IPS DF 6.9 (cell line): ENCODE measurements at places on chromosomes 12 and 14.
A peak's percentile ranks its signal among the peaks of the same experiment; 100 is the strongest.

- no peak for DNase-seq
Measured at GRCh38 chr12:132285991-132286681, 43.3 kb downstream of the GALNT9 start.

- DNase-seq, result no peak
Measured at GRCh38 chr12:82554529-82554928, 132.2 kb upstream of the TMTC2 start.

GRCh38 chr12:45166056-45166455 lies 49.8 kb upstream of the ANO6 start:
- DNase-seq, result no peak

- DNase-seq, result no peak
Measured at GRCh38 chr12:94150240-94151121, 2.1 kb downstream of the PLXNC1 start.

- no peak for DNase-seq
Measured at GRCh38 chr12:102776041-102776440, 141.0 kb downstream of the PAH start.

DNA sequence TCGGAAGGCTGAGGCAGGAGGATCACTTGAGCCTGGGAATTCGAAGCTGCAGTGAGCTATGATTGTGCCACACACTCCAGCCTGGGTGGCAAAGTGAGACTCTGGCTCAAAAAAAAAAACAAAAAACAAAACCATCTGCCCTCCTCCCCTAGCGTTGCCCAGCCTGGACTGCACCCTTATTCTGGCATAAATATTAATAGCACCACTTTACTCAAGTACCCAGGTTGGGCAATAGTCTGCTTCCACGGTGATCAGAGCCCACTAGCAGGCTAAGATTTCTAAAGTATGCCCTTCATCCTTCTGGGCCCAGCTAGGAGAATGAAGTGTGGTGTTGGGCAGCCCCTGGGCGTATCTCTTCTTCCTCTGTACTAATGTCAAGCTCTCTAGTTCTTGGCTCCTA lies 33.3 kb downstream of the KCTD10 start:
- no peak for DNase-seq

DNA sequence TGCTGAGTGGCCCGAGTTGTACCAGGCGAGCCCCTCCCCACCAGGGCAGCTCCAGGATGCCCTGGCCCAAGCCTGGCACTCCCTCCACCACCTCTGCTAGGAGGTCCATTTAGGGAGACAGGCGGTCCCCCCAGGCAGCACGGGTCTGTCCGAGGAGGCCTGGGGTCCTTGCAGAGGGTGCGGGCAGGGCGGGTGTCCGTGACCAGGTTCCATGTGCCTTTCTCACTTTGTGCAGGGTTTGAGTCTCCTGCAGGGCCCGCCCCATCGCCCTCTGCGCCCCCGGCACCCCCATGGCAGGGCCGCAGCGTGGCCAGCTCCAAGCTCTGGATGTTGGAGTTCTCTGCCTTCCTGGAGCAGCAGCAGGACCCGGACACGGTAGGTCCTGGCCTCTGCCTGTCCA lies 56.8 kb upstream of the TSPAN9 start:
- no peak for DNase-seq

DNA sequence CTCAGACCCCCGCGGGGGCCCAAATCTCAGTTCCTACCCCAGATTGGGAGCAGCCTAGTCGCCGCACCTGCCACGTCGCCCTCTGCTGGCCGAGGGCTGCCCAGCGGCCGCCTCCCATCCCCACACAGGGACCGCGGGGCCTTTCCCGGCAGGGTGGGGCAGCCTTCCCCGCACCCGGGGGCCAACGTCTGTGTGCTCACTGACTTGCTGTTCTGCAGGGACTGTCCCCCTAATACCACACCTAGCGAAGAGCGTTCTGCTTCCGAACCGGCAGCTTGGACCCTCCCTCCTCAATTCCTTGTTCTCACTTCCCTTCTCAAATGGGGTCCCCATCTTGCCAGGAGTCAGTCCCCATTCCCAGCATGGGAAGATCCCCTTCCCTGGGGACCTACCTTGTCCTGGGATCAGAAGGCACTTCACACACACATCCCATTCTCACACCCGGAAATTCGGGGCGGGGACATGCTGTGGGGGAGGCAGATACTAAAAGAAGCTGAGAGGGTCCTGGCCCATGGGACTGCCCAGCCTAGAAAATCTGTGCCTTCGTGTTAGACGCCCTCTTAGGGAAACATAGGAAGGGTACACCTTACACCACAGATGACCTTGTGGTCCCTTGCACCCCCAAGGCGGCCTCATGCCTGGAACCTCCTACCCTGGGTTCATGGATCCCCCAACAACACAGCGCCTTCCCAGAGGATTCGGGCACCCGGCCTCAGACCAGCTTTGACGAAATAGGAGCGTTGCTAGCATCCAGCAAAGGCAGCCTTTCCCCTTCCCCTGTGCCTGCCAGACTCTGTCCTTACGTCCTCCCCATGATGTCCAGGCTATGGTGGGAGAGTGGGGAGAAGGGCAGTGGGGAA lies 16.4 kb downstream of the ACVRL1 start:
- peak; percentile 43 for DNase-seq

DNA sequence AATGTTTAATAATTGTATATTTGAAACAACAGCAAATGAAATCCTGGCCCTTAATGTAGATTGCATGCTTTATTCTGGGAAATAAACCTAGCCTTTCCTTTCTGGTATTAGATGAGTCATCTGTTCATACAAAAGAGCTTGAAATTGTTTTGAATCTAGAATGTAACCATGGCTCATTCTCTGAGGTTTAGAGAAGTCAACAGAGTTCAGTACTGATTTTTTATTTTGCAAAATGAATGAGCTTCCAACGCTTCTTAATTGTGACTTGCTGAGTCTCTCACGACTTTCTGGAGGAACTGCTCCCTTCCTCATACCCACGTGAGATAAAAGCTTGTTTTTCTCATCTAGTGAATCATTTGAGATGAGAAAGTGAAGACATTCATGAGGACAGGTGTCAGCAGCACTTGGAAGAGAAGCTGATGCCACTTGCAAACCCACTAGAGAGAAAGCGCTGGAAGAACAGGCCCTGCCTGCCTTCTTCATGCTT lies 509.6 kb downstream of the VRK1 start:
- no peak for DNase-seq

- DNase-seq, result no peak
Measured at GRCh38 chr14:54771411-54772027, 131.1 kb downstream of the GCH1 start.

DNA sequence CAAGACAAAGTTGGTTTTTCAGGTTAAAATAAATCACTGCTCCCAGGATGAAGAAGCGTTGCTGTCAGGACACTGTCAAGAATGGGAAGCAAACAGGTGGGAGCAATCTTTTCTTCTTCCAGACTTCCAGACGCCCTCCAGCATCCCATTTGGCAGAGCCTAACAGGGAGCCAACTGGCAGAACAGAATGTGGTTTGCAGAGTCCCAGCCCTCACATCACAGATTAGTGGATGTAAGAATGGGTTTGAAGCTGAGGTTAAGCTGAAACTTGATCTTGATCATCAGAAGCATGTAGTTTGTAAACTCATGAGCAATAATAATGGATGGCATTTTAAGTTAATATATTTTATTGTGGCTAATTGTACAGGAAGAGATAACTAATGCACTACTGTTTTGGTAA lies 636.4 kb downstream of the SLC6A15 start:
- DNase-seq, result no peak

GRCh38 chr12:1801303-1801975 lies 18.9 kb upstream of the LRTM2 start:
- DNase-seq, result no peak

DNA sequence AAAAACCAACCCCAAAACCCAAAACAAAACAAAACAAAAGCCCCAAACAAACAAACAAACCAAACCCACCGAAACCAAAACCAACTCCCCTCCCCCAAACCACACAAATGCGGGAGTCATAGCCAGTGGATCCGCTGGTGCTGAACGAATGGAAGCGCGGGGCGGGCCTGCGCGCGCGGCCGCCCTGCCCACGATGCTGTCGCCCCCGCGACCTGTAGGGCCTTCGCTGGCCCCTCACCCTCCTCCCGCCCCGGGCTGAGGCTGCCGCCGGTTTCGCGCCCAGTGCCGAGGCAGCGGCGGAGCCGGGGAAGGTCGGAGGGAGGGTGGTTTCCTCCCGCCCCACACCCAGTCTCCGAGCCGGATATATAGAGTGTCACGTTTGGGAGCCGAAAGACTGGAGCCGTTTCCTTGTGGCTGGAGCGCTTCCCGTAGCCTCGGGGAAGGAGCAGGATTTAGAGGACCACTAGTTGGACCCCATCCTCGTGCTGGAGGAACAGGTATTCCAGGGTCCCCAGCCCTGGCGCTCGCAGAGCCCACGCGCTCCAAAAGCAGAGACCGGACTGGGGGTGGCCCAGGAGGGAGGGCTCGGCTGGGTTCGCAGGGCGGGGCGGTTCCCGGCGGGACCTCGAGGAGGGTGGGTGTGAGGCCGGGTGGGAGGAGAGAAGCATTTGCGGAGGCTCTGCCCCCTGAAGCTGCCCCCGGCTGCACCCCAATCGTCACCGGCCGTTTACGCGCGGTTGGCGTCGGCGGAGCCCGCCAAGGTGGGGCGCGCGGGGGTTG lies at the start of gene FAR2:
Gene FAR2, plus strand, starts transcription at position 368 of the 780 bp plus-strand sequence. CDS start 121,172 bp downstream, outside the sequence.
- no peak for DNase-seq

GRCh38 chr12:84920331-84920730 lies 7.7 kb upstream of the SLC6A15 start:
- DNase-seq, result no peak

DNA sequence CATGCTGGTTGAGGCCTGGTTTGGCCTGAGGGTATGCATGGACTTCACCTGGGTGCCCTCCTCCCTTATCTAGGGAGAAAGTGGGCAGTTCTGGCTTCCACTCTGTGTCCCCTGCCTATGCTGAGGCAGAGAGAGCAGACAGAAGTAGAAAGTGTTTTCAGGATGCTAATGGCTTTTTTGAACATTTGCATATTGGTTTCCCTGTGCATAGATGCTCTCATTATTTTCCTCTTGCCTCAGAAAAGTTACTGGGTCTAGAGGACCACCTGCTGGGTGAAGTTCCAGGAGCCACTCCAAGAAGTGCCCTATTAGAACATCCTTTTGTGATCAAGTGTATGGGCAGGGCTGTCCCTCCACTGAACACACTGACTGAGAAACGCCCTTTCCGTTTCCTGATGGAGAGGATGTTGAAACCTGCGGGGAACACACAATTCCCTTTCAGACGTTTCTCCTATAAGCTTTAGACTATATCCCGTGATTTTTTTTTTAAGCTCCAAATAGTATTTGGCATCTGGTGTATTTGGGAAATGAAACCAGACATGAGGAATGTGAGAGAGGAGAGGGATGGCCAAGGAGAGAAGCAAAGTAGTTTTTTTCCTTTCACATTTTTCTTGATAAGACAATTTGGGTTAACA lies 66.6 kb downstream of the DAAM1 start:
- no peak for DNase-seq

- DNase-seq, result no peak
Measured at GRCh38 chr12:69897744-69898143, 72.7 kb downstream of the MYRFL start.

DNA sequence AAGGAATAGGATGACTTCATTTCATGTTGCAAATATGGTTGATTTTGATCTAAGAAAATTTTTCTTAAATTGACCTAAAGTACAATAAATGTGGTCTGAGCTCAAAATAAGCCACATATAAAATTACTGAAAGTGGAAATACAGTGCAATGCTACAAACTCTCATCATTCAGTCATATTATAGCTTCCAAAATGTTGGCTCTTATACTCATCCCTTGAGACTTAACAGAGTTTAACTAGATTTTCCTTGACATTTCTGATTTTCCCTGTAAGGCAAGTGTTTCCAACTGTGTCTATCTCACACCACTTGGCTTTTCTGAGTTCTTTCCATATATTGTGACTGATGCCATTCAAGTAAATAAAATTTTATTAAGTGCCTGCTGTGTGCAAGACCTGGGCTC lies 123.7 kb upstream of the NTF3 start:
- no peak for DNase-seq

DNA sequence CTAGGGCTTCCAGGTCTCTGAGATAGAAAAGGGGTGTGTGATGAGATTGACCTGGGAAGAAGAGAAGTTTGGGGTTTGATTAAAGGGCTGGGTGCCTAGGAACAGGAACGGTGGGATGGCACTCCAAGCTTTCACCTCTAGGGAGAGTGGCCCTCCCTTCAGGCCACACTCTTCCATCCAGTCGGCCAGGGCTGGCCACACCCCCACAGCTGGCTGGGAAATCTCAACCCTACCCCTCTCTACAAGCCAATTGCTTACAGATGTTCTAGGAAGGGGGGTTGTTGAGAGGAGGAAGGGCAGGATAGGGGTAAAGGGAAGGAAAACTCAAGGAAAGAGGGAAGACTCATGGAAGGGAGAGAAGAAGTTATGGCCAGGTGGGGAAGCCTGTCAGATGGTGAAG lies 6.6 kb upstream of the ITGA5 start:
- DNase-seq, result no peak

GRCh38 chr12:12305568-12306300 lies 38.9 kb upstream of the LRP6 start:
- no peak for DNase-seq

GRCh38 chr14:95057147-95057546 lies 100.2 kb downstream of the DICER1 start:
- no peak for DNase-seq

DNA sequence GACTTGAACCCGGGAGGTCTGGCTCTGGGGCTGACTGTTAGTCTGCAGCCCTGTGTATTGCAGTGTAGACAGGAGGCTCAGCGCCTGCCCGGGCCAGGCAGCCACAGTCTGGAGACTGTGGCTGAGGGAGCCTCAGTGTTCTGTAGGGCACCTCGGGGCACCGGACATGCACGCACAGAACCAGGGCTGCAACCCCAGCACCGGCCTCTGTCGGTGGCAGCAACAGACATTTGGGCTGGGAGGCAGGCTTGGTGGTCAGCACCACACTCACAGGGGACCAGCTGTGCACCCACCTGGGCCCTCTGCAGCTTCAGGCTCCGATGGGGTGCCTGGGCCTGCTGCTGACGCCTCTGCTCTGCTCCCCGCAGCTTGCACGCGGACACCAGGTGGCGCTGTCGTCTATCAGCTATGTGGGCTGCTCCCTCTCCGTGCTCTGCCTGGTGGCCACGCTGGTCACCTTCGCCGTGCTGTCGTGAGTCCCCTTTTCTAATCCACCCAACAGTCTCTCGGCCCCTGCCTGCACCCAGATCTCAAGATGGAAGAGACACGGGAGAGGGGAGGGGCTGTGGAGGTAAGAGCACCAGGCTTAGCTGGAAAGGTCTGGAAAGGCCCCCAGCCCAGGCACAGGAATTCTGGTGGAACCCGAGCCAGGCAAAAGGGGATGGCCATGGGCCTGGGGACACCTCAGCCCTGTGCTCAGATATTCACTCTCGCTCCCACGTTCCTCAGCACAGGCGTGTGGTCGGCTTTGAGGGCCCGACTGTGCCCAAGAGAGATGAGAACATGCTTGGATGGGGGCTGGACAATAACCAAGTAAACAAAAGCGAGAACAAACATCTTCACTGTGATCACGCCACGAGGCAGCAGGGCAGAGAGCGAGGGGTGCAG lies 151.0 kb downstream of the ADGRD1 start:
- peak; percentile 94 for DNase-seq

GRCh38 chr12:6536894-6537579 lies 2.7 kb downstream of the GAPDH start:
- no peak for DNase-seq

DNA sequence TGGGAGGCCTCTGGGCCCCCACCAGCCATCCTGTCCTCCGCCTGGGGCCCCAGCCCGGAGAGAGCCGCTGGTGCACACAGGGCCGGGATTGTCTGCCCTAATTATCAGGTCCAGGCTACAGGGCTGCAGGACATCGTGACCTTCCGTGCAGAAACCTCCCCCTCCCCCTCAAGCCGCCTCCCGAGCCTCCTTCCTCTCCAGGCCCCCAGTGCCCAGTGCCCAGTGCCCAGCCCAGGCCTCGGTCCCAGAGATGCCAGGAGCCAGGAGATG lies 729 bp upstream of the GAPDH start:
- no peak for DNase-seq
